ENCODE measurements at places on chromosomes 13 and 19. TPM values are rescaled to one million over a fixed set of nuclear protein-coding genes. Genes with fewer than 3 reads are reported as not detected.

GRCh38 chr13:50129081-50129705 lies 113.9 kb downstream of the KCNRG start:
- peak; percentile 80 for DNase-seq

- peak; percentile 60 for DNase-seq
Measured at GRCh38 chr19:38650172-38650775, 2.8 kb downstream of the ACTN4 start.

DNA sequence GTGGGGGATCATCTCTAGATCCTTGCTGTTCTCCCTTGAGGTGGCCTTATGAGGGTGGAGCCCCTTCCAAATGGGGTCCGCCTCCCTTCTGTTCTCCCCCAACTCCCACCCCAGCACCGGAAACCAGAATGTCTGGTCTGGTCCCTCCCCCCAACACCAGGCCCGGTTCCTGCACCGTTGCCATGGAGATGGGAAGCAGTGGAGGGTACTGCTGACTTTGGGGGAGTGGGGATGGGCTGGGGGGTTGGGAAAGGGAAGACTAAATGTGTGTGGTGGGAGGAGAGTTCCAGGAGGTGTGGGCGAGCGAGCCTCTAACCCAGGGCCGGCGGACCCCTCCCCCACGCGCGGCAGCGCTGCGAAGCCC lies 1.7 kb downstream of the SHANK1 start:
- DNase-seq = no peak

GRCh38 chr19:18141031-18141430 lies 11.9 kb upstream of the PIK3R2 start:
- no peak for DNase-seq

- DNase-seq = no peak
Measured at GRCh38 chr19:39206122-39206521, 2.1 kb upstream of the SYCN start.

DNA sequence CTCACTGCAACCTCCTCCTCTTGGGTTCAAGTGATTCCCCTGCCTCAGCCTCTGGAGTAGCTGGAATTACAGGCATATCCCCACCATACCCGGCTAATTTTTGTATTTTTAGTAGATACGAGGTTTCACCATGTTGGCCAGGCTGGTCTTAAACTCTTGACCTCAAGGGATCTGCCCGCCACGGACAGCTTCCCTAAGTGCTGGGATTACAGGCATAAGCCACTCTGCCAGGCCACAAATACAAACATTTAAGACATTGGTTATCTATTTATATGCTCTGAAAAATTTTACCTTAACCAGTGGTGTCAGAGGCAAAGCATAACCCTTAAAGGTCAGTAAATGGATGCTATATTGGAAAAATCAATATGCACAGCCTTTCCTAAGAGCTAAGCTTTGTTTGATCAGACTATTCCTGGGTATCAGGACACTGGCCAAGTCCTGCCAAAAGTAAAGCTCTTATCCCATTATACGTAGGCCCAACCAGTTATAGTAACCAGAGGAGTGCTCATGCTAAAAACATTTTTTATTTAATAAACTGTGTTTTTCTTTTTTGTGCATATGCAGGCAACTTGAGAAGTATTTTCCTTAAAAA lies 56.4 kb upstream of the STARD13 start:
- no peak for DNase-seq

DNA sequence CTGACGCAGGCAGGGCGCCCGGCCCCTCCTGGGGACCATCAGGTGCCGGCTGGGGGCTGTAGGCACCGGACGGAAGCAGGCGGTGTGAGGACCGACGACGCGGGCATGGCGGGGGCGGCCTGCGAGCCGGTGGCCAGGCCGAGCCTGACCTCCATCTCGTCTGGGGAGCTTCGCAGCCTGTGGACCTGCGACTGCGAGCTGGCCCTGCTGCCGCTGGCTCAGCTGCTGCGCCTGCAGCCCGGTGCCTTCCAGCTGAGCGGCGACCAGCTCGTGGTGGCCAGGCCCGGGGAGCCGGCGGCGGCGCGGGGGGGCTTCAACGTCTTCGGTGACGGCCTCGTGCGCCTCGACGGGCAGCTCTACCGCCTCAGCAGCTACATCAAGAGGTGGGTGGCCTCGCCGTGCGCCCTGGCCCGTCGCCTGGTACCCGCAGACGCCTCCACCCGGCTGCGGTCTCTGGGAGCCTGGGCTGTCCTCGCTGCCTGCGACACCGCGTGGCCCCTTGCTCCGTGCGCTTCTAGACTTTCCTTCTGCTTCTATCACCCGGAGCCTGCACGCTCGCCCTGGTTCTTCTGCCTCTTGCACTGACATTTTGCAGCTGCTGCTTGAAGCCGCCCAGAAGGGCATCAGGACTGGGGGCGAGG lies 460 bp downstream of the MEDAG start:
- no peak for DNase-seq

GRCh38 chr19:38653028-38653571 lies 5.7 kb downstream of the ACTN4 start:
- no peak for DNase-seq

DNA sequence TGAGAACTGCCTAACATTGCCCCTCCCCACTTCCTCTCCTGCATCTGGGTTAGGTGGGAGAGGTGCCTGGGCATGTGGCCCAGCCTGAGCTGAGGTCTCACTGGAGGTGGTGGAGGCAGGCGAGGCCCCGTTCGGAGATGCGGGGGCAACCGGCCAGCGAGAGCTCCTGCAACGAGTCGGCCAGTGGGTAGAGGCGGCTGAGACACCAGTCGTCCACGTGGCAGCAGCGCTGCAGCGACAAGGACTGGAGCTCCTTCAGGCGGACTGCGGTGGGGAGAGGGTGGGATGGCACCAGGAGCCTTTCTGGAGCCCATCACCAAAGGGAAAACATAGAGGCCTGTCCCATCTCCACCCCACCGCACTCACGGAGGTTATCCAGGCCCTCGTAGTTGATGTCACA lies 6.0 kb upstream of the B3GNT8 start:
- DNase-seq = no peak

DNA sequence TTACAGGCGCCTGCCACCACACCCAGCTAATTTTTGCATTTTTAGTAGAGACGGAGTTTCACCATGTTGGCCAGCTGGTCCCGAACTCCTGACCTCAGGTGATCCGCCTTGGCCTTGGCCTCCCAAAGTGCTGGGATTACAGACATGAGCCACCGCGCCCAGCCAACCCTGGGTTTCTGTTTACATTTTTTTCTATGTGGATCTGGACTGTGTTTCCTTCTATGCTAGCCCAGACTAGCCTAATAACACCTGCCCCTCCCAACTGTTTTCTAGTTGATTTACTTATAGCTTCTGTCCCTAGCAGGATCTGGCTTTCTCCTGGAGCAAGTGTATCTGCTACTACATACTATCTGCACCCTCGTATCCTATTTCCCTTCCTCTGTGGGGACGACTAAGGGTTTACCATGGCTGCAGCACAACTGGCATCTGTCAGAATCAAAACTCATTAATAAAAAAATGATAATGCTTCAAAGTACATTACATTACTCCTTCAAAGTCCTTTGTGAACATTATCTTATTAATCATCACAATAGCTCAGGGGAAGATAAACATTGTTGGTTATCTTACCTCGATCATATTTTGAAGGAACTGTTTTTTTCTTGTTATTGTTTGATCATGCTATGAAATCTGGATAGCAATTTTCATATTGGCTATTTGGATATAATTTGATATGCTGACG lies 228.3 kb downstream of the KLF5 start:
- no peak for DNase-seq

DNA sequence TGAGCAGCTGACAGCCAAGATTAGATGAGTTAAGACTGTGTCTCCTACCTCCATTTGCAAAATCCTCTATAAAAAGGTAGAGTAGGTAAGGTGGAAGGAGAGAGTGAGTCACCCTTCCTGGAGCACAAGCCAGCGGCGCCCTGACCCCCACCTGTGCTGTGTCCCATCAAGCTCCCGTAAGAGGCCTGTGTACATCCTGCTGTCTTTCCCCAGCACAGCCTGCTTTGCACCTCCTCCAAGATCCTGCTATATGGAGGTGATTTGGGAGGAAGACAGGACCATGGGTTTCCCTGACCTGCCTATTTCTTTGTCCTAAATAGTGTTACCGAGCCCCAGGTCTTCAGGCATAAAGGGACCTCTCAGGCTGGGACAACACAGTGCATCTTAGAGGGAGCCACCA lies 62.3 kb upstream of the UQCRFS1 start:
- DNase-seq = no peak

- no peak for DNase-seq
Measured at GRCh38 chr19:48578891-48579290, 26.9 kb downstream of the SULT2B1 start.

- DNase-seq = no peak
Measured at GRCh38 chr19:1970806-1971502, 30.0 kb downstream of the CSNK1G2 start.

DNA sequence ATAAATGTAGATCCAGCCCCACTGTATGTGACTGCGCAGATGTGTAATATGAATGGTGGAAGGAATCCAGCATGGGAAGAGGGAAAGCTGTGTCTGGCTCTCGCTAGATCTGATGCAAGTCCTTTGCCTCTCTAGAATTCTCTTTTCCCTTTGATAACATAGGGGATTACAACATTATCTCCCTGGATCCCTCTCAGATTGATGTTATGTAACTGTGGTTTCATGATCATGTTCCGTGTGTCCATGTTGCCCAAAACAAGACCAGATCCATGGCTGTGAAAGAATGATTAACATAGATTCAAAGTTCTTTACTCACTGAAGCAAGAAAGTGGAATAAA lies 184.0 kb upstream of the UBL3 start:
- no peak for DNase-seq

DNA sequence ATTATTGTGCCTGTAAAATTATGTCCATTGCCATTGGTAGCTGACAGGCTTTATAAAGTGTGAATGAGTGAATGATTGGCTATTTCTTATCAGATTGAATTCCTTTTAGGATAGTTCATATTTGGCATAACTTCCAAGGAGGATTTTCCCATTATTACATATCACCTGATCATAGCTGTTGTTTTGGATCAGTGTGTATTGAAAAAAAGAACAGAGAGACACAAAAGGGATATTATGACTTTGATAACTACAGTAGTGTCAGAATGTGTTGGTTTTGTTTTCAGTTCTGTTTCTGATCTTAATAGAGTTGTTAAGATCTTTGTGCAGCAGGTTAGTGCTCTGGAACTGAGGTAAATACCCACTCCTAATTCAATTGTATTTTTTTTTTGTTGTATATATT lies 103.8 kb downstream of the LRCH1 start:
- DNase-seq = no peak

- no peak for DNase-seq
Measured at GRCh38 chr19:35128398-35129057, 6.3 kb downstream of the LGI4 start.

- no peak for DNase-seq
Measured at GRCh38 chr13:79998381-79998880, 342.5 kb downstream of the SPRY2 start.

DNA sequence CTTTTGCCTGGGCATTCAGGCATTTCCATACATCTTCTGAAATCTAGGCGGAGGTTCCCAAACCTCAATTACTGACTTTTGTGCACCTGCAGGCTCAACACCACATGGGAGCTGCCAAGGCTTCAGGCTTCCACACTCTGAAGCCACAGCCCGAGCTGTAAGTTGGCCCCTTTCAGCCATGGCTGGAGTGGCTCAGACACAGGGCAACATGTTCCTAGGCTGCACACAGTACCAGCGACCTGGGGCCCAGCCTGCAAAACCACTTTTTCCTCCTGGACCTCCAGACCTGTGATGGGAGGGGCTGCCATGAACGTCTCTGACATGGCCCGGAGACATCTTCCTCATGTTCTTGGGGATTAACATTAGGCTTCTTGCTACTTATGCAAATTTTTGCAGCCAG lies 1558.2 kb upstream of the PCDH20 start:
- no peak for DNase-seq

DNA sequence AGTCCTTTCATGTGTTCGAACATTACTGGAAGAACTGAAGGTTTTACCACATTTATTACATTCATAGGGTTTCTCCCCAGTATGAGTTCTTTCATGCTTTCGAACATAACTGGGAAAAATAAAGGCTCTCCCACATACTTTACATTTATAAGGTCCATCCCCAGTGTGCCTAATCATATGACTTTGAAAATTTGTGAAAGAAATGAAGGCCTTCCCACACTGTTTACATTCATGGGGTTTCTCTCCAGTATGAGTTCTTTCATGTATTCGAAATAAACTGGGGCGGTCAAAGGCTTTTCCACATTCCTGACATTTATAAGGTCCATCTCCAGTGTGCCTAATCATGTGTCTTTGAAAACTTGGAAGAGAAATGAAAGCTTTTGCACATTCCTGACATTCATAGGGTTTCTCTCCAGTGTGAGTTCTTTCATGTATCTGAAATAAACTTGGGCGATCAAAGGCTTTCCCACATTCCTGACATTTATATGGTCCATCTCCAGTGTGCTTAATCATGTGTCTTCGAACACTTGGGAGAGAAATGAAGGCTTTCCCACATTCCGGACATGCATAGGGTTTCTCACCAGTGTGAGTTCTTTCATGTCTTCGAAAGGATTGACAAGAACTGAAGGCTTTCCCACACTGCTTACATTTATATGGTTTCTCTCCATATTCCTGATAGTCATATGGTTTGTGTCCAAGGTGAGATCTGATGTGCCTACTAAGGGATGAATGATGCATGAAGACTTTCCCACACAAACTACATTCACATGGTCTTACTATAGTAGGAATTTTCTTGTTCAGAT lies 24.0 kb downstream of the ZNF564 start:
- DNase-seq = peak; percentile 41

- DNase-seq = no peak
Measured at GRCh38 chr13:97327506-97328221, 105.5 kb downstream of the MBNL2 start.

DNA sequence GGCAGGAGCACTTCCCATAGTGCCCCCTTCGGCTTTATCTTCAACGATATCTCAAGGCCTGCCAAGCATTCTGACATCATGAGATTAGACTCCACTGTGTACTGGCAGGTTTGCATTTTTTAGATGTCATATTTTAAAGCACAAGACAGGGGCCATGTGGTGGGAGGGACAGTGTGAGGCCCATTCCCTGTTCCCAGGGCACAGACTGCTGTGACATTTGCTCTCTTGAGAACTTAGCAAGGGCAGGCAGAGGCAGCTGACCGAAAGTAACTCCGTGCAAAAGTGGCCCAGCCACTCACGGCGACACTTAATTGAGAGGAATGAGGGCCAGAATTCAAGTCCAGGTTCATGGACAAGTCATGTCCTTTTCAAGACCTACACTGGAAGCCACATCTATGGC lies 201.8 kb downstream of the COL4A1 start:
- DNase-seq = no peak

The ATXN8OS gene
- not detected for polyA plus RNA-seq

The C1QTNF9 gene
- not detected for polyA plus RNA-seq

The C5AR2 gene
- 0.18 TPM for polyA plus RNA-seq

The CDX2 gene
- not detected for polyA plus RNA-seq

The PSG6 gene
- not detected for polyA plus RNA-seq

The ERFL gene
- not detected for polyA plus RNA-seq

The PSG5 gene
- not detected for polyA plus RNA-seq

Data from CD4-positive, CD25-positive, alpha-beta regulatory T cell (primary cell).